Progenitor cell of endocrine pancreas (in vitro differentiated cells): ENCODE measurements at places on chromosomes 1 and 21. TPM values are rescaled to one million over a fixed set of nuclear protein-coding genes. Genes with fewer than 3 reads are reported as not detected.

The MIXL1 gene
- total RNA-seq = 1.5 and 1.7 TPM in 2 replicates

The ARHGEF19 gene
- total RNA-seq = 146 and 151 TPM in 2 replicates

The PRRX1 gene
- total RNA-seq = 1.5 TPM in 2 replicates

The TMPRSS3 gene
- 10.1 and 14.4 TPM in 2 replicates for total RNA-seq

The BARHL2 gene
- not detected in 2 replicates for total RNA-seq

The SLAMF8 gene
- not detected in 2 replicates for total RNA-seq

The B3GALT2 gene
- total RNA-seq = 0.44 and 0.79 TPM in 2 replicates

The PTCH2 gene
- total RNA-seq = 2.9 and 3.0 TPM in 2 replicates

The KRTAP12-3 gene
- total RNA-seq = not detected in 2 replicates

The EPHB2 gene
- 64.2 and 69.4 TPM in 2 replicates for total RNA-seq

The SIM2 gene
- total RNA-seq = 0.31 and 0.38 TPM in 2 replicates

The RCC1 gene
- 58.4 TPM in 2 replicates for total RNA-seq

The MFSD2A gene
- 1.8 and 2.4 TPM in 2 replicates for total RNA-seq

The CEP350 gene
- 48.7 and 49.7 TPM in 2 replicates for total RNA-seq

The MROH9 gene
- not detected in 2 replicates for total RNA-seq

The THEM4 gene
- 17.3 and 21.5 TPM in 2 replicates for total RNA-seq

The OTUD7B gene
- total RNA-seq = 29.1 and 30.3 TPM in 2 replicates

The CD101 gene
- total RNA-seq = 2.8 and 3.3 TPM in 2 replicates

The COA7 gene
- total RNA-seq = 15.4 and 16.5 TPM in 2 replicates

The SPOCD1 gene
- 0.36 and 0.91 TPM in 2 replicates for total RNA-seq

The TNFRSF8 gene
- total RNA-seq = not detected in 2 replicates

The RPE65 gene
- not detected in 2 replicates for total RNA-seq

The PALMD gene
- total RNA-seq = 4.5 and 7.3 TPM in 2 replicates

The NPL gene
- 1.6 and 2.0 TPM in 2 replicates for total RNA-seq

The C1orf141 gene
- total RNA-seq = 0.31 TPM in 1 of 2 replicates, not detected in the other

The TINAGL1 gene
- 2.6 and 4.4 TPM in 2 replicates for total RNA-seq

The GRHL3 gene
- total RNA-seq = 4.9 and 5.7 TPM in 2 replicates

The SPRR1B gene
- not detected in 2 replicates for total RNA-seq

The SERBP1 gene
- 265 and 268 TPM in 2 replicates for total RNA-seq

The PPIAL4G gene
- 0.14 TPM in 1 of 2 replicates, not detected in the other for total RNA-seq

The ANGPTL3 gene
- total RNA-seq = 0.48 TPM in 1 of 2 replicates, not detected in the other

The PRELP gene
- 0.04 and 0.14 TPM in 2 replicates for total RNA-seq

The PLA2G2F gene
- not detected in 2 replicates for total RNA-seq

The FLVCR1 gene
- total RNA-seq = 27.0 and 31.4 TPM in 2 replicates

The ACOT7 gene
- total RNA-seq = 30.2 and 30.3 TPM in 2 replicates
